ENCODE measurements at places on chromosomes 1 and 21. TPM values are rescaled to one million over a fixed set of nuclear protein-coding genes. Genes with fewer than 3 reads are reported as not detected.

SLC1A7 gene
- polyA plus RNA-seq: not detected

ZSWIM5 gene
- polyA plus RNA-seq: 0.06 TPM

CRYBG2 gene
- 15.5 TPM for polyA plus RNA-seq

MFAP2 gene
- 69.6 TPM for polyA plus RNA-seq

DNA sequence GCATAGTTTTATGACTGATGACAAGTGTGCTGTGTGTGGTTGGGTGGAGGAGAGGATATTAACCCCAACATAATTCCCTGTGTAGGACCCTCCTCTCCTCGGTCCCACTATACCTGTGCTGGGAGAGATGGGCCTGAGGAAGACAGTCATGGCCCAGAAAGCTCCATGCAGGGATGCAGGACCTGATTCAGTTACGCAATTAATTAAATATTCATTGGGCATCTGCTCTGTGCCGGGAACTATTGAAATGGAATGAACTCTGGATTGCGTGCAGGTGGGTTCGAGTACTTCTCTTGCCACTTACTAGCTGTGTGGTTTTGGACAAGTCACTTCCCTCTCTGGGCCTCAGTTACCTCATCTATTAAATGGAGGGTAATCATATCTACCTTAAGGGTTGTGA, 74.6 kb downstream of the CD247 start:
- no peak overlapping the region for H3K27ac ChIP-seq
- H3K4me3 ChIP-seq: no peak overlapping the region
- no peak for DNase-seq
- no peaks in the 10 kb centered on the region for H3K36me3 ChIP-seq

- H3K4me3 ChIP-seq: no peak overlapping the region
- DNase-seq: no peak
- no peaks in the 10 kb centered on the region for H3K4me1 ChIP-seq
- no peak overlapping the region for H3K27ac ChIP-seq
- H3K36me3 ChIP-seq: no peaks in the 10 kb centered on the region
These were observed 56.0 kb upstream of the CITED4 start for GRCh38 chr1:40917995-40918711.

DNA sequence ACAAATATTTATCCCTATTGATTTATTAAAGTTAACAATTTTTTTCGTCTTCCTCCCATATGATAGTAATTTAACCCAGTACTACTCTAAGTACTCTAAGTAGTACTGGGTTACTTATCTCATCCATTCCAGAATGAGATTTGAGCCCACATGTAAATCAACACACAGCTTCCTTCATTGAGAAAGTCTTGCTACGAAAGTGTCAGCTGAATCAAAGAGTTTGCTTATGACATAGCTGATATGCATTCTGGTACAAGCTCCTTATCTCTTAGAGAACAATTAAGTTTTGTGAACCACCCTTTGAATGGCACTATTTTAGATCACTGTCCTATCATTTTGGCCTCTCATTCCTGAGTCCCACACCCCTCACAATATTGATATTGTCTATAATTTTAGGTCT, 2.4 kb upstream of the SLC44A3 start:
- no peak overlapping the region for H3K4me3 ChIP-seq
- H3K36me3 ChIP-seq: no peaks in the 10 kb centered on the region
- H3K27me3 ChIP-seq: no peaks in the 10 kb centered on the region
- no peak overlapping the region for H3K27ac ChIP-seq
- DNase-seq: no peak

GRCh38 chr1:228333739-228334115, 72.9 kb downstream of the TRIM11 start:
- H3K4me1 ChIP-seq: no peaks in the 10 kb centered on the region
- no peaks in the 10 kb centered on the region for H3K36me3 ChIP-seq
- H3K27ac ChIP-seq: no peak overlapping the region
- no peak overlapping the region for H3K4me3 ChIP-seq

- no peak overlapping the region for H3K27ac ChIP-seq
- no peak for DNase-seq
- no peaks in the 10 kb centered on the region for H3K36me3 ChIP-seq
- no peaks in the 10 kb centered on the region for H3K27me3 ChIP-seq
- no peaks in the 10 kb centered on the region for H3K4me1 ChIP-seq
These were observed 17.7 kb downstream of the IVL start for GRCh38 chr1:152926091-152926490.

GRCh38 chr1:220803401-220804201, 16.9 kb downstream of the MTARC1 start:
- no peak overlapping the region for H3K27ac ChIP-seq
- no peaks in the 10 kb centered on the region for H3K36me3 ChIP-seq
- peaks cover 3% of the 10 kb centered on the region for H3K27me3 ChIP-seq
- peaks cover 4% of the 10 kb centered on the region for H3K4me1 ChIP-seq
- H3K4me3 ChIP-seq: no peak overlapping the region

DNA sequence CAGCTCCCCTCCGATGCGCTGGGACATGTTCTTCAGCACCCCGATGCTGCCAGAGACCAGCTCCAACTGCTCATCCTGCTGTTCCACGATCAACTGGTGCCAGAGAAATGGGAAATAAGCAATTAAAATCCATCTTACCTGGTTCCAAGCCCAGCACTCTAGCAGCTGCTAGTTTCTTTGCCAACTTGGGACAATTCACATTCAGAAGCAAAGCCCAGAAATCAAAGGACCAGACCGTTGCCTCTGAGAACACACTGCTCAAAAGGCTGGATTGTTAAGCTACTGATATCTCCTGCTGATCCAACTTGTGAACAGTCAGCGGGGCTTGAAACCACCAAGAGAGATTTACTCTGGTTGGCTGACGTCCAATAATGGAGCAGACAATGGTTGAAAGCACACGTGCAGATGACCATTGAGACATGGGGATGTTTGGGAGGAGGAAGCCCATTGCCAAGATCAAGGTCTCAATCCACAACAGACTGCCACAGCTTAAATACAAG, 34.4 kb downstream of the STX6 start:
- H3K27me3 ChIP-seq: no peaks in the 10 kb centered on the region
- H3K27ac ChIP-seq: no peak overlapping the region
- H3K4me1 ChIP-seq: no peaks in the 10 kb centered on the region
- H3K36me3 ChIP-seq: peaks cover 19% of the 10 kb centered on the region
- no peak overlapping the region for H3K4me3 ChIP-seq

DNA sequence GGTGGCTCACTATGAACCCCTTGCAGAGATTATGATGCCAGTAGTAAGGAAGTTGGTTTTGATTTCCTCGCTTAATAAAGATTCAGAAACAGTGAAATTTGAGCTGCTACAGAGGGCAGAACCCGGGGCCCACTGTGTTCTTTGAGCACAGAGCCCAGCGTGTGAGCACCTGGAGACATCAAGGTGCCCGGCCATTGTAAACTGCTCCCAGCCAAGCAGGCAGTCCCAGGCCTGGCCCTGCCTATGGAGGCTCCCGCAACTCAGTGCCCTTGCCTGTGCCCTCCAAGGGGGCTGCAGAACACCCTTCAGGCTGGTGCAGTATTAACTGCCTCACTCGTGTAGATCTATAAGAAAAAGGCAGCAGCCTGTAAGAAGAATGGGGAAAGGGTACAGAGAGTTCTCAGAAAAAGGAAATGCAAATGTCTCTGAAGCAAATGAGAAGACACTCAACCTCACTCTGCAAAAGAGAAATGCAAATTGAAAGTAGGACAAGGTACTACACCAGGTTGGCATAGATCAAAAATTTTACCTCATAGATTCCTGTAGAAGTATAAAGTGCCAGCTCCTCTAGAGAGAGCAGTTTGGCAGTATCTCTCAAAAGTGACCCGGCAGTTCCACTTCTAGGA, 323.7 kb downstream of the HHAT start:
- H3K27ac ChIP-seq: no peak overlapping the region
- H3K27me3 ChIP-seq: no peaks in the 10 kb centered on the region
- no peak for DNase-seq
- H3K36me3 ChIP-seq: no peaks in the 10 kb centered on the region
- H3K4me1 ChIP-seq: no peaks in the 10 kb centered on the region

GRCh38 chr1:230332061-230332460, 94.1 kb downstream of the PGBD5 start:
- no peak for DNase-seq
- H3K27ac ChIP-seq: no peak overlapping the region
- H3K27me3 ChIP-seq: peaks cover 7% of the 10 kb centered on the region

- H3K27me3 ChIP-seq: no peaks in the 10 kb centered on the region
- no peak overlapping the region for H3K27ac ChIP-seq
- H3K4me3 ChIP-seq: no peak overlapping the region
- no peaks in the 10 kb centered on the region for H3K36me3 ChIP-seq
These were observed 9.7 kb upstream of the TENT5C start for GRCh38 chr1:117596023-117596720.
